ENCODE measurements at places on chromosomes 13 and 19.

- peak; percentile 85 for DNase-seq
These were observed 16.8 kb upstream of the SEMA6B start for GRCh38 chr19:4576016-4576933.

GRCh38 chr19:48821633-48822032 is 10.8 kb upstream of the BCAT2 start:
- DNase-seq = no peak

GRCh38 chr13:73403355-73404120 is 344.7 kb downstream of the KLF5 start:
- DNase-seq = no peak

DNA sequence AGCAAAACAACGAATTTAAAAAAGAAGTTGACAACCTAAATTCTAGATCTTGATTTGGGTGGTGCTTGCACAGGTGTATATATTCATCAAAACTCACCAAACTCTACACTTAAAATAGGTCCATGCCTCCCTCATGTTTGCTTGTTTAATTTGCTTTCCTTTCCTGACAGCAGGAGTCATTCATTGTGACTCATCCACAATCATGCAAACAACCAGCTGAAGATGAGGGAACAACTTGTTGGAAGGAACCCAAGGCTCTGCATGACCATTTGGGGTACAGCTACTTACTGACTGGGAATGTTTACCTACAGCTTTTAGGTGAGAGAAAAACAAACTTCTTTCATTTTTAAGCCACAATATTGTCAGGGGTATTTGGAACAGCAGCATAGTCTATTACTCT is 96.6 kb downstream of the RXFP2 start:
- no peak for DNase-seq

- DNase-seq = no peak
These were observed 12.4 kb downstream of the CILP2 start for GRCh38 chr19:19550485-19550929.

DNA sequence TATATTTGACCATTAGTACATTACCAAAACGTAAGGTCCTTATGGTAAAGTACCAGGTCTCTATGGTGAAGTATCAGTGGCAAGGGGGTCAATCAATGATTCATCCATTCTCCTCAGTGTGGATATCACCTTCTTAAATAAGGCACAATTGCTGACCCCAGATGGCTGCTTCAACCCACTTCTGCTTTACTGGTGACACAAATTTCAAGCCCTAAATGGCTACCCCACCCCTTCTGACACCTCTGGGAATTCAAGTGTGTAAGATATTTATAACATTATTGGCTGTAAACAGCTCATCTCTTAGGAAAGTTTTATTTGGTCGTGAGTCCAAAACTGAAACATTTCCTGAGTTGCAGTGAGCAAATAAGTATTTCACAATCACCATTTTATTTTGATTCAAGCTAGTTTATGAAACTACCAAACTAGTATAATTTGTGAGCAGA is 7.9 kb upstream of the WBP4 start:
- peak; percentile 38 for DNase-seq

GRCh38 chr19:48575931-48576622 is 24.1 kb downstream of the SULT2B1 start:
- no peak for DNase-seq

- peak; percentile 76 for DNase-seq
These were observed 1.2 kb upstream of the GRAMD1A start for GRCh38 chr19:34998777-34999497.

DNA sequence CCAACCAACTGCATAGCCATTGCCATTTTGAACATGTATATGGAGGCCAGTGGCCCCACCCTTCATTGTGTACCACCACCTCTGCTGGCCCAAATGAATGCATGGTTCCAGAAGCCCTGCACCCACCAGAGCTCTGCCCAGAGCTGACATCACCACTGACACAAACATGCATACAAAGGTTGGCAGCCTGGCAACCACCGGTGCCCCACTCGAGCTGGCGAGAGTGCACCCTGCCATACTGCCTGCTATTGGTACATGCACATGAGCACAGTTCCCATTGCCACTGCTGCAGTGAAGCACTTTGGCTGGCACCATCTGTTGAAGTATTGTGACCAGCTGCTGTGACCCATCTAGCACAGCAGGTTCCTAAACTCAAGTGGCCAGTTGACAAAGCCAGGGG is 1564.9 kb downstream of the OLFM4 start:
- DNase-seq = no peak

DNA sequence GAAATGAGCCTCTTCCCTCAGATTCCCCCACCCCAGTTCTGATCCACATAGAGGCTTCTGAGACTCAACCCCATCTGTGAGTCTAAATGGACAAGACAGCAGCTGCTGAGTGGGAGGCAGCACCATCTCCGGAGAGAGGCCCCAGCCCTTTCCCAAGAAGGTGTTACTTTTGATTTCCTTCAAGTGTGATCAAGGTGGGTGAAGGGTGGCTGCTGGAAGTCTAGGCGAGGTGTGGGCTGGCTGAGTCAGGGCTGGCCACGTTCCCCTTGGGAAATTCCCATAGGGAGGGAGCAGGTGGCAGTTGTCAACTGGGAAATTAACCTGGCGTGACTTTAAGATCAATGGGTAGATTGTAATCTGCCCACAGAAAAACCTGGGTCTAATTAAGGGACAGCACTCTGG is 148.0 kb downstream of the FOXO1 start:
- no peak for DNase-seq

DNA sequence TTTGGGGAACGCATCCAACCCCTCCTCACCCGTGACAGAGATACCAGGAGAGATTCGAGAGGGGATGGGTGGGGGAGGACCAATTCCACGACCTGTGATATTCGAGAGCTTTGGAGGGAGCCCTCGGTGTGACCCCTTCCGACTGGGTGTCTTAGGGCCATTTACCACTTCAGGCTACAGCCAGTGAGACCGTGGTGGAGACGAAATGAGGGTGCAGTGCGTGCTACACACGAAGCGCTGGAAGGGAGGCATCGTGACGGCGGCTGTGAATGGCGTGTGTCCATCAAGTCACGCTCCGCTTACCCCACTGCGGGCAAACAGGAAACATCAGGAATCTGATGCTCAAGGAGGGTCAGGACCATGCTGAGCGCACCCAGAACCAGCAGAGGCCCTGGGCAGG is 10.4 kb downstream of the CTU1 start:
- peak; percentile 26 for DNase-seq

DNA sequence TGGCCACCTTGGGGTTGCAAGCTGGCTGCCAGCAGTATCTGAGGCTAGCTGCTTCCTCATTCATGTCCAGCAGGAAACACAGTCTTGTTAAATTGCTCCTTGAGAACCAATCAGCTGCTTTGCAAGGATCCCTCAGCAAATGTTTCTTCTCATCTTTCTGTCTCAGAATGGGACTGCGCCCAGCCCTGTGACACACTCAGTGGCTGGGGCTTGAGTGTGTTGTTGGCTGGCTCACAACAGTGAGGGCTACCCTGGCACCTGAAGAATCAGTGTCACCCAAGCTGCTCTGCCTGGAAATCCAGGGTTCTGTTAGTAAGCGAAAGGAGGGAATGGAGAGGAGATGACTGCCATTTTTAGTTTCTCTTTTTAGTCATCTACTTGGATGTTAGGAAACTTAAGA is 317.2 kb downstream of the DCT start:
- no peak for DNase-seq

GRCh38 chr19:9917321-9917720 is 19.0 kb downstream of the OLFM2 start:
- no peak for DNase-seq

GRCh38 chr13:44576351-44577235 is 463 bp upstream of the TSC22D1 start:
- DNase-seq = peak; percentile 57

DNA sequence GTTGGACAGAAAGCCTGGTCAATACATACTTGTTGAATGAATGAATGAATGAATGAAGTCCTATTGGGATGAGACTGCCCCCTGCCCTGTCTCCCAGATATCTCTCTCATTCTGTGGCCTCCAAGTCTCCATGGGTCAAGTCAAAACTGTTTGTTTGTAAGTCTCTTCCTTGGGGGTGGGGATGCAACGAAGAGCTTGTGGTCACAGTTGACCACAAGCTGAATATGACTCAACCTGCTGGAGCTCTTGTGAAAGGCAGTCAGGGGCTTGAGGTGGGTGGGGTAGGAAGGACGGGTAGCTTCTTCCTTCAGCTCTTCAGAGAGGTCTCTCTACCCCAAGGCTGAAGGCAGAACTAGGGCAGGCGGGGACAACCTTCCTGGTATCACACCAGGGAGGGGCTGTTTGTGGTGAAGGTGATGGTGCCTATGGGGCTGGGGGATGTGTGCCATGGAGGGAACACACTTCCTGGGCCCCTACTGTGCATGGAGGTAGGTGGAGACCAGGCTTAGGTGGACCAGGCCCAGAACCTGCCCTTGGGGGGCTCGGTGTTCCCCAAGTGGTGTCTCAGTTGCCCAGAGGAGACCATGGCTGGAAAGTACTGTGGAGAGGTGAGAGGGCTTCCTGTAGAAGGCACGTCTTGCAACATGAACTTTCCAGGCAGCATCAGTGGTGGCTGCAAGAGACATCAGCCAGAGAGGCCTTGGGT is 8.0 kb downstream of the MYO1F start:
- peak; percentile 87 for DNase-seq

GRCh38 chr19:1665565-1666047 is 13.2 kb upstream of the TCF3 start:
- peak; percentile 63 for DNase-seq

GRCh38 chr13:96052656-96053002 is 572 bp downstream of the UGGT2 start:
- peak; percentile 68 for DNase-seq

DNA sequence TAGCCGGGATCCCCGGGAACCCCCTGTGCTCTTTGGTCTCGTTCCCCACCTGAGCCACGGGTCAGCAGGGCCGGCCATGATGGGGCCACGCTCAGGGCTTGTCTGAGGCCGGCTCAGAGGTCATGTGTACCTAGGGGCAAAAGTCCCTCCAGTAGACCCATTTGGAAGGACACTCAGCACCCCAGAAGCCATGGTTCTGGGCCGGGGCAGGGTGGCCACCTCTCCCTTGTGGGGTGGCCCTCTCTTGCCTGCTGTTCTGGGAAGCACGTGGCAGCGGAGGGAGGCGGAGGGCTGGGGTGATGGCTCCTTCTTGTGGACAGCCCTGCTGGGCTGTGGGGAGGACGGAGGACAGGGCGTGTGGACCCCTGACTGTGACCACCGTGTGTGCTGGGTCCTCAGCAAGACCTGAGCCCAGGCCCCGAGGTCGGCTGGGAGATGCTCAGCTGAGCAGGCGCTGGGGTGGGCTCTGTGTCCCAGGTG is 6.4 kb upstream of the PEAK3 start:
- no peak for DNase-seq

DNA sequence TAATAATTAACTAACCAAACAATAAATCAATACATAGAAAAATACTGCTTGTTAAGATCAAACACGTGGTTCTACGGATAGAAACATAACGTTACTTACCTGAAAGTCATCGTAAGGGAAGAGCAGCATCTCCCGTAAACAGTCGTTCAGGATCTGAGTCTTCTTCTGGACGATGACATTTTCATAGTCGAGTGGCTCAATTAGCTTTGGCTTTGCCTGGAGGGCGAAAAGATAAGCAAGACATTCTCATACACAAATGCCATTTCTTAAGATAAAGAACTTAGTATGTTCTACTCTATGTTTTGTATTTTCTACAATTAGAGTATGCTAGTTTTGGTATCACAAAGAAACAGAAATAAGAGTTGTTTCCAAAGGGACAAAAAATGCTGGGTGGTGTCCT is 22.5 kb downstream of the DOCK9 start:
- no peak for DNase-seq

DNA sequence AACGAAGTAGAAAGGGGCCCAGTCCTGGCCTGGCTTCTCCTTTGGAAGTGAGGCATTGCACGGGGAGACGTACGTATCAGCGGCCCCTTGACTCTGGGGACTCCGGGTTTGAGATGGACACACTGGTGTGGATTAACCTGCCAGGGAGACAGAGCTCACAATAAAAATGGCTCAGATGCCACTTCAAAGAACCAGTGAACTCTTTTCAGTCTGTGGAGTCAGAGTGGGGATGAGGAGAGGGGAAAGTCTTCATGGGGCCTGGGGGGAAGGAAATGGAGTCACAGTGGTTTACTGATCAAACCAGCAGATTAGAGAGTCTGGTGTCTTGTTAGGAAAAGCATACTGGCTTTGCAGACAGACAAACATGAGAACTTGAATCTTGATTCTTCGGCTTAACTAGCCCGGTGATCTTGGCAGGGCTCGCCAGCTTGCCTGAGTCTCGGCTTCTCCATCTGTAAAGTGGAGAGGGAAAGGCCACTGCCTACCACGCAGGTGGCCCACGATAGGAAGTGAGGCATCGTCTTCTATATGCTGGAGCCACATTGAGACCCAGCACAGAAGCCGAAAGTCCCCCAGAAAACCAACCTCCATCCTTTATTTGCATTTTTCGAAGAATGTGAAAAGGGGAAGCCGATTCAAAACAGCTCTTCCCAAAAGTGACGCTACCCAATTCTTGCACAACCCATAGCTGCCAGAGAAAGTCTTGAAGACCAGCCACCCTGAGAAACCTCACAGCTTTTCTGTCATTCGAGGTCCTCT is at the start of gene FFAR1:
FFAR1 (plus strand) TSS at position 732 of the 759 bp plus-strand sequence. CDS start 3,650 bp downstream, outside the sequence.
- DNase-seq = peak; percentile 84

DNA sequence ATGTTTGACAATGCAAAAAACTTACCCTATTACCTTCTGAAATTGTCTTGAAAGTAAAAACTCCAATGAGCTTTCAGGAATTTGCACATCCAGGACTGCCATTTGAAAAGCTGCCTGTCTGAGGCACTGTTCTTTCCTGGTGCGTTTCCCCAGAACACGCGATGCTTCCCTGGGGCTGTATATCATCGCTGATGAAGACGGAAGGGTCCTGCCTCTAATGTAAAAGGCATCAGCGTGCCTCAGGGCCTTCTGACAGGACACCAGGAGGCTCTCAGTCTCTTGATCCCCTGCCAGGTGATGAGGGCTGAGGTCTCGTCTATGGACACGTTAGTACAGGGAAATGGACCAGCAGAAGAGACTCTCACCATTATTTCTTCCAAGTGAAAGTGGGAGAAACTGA is 296.8 kb downstream of the EFNB2 start:
- no peak for DNase-seq

GRCh38 chr19:13817615-13818371 is 22.6 kb downstream of the ZSWIM4 start:
- DNase-seq = no peak

DNA sequence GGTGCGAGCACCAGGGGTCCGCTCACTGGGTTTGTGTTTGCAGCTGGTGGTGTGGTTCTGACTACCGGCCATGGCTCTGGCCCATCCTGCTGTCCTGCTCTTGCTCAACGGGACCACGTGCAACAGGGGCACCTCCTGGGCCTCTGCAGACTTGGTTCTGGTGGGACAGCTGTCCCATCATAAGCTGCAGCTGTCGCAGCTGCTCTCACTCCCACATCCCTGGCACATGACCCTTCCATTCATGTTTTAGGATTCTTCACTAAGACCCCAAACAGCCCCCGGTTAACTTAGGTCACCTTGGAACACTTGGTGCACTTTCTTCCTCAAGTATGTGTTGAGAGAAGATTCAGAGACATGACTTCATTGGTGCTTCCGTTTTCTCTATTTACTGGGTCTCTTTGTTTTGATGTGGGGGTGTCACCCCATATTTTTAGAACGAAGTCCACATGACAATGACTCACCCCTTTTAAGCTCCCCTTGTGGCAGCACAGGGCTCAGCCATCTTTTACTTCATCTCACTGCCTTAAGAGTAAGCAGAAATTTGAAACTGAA is 68.4 kb upstream of the ARHGEF7 start:
- DNase-seq = peak; percentile 72

- DNase-seq = no peak
These were observed 209.6 kb downstream of the VWA8 start for GRCh38 chr13:41751277-41751676.

Data from GM13977 (cell line).